ENCODE measurements at places on chromosomes 4 and X.

DNA sequence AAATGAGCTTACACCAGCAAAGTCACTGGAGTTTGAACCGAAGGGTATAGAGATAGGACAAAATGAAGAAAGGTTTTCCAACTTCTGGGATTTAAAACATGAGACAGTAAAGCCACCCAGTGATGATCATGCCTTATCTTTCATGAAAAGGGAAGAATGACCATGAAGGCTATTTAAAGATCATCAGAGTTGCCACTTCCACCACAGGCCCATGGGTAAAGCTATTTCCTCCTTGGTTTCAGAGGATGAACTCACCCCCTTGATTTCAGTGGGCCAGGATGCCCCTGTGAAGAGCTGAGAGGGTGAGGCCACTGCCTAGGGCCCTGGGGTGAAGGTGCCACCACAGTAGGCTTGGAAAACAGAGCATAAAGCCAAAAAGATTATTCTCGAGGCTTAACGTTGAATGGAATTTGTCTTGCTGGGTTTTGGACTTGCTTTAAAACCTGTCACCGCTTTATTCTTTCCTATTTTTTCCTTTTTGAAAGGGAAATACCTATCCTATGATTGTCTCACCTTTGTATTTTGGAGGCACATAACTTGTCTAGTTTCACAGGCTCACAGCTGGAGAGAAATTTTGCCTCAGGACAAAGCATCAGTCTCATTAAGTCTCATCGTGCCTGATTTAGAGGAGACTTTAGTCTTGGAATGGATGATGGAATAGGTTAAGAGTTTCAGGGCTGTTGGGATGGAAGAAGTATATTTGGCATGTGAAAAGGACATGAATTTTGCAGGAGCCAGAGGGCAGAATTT is 254.0 kb downstream of the SNCA start:
- H3K4me3 ChIP-seq, result no peak overlapping the region
- H3K36me3 ChIP-seq, result no peaks in the 10 kb centered on the region
- no peak overlapping the region for H3K27ac ChIP-seq
- DNase-seq, result no peak
- H3K27me3 ChIP-seq, result no peaks in the 10 kb centered on the region
- no peaks in the 10 kb centered on the region for H3K4me1 ChIP-seq

GRCh38 chrX:135923353-135923752 is 29.8 kb downstream of the SAGE1 start:
- no peaks in the 10 kb centered on the region for H3K36me3 ChIP-seq
- no peak for DNase-seq
- no peak overlapping the region for H3K4me3 ChIP-seq
- no peaks in the 10 kb centered on the region for H3K27me3 ChIP-seq

DNA sequence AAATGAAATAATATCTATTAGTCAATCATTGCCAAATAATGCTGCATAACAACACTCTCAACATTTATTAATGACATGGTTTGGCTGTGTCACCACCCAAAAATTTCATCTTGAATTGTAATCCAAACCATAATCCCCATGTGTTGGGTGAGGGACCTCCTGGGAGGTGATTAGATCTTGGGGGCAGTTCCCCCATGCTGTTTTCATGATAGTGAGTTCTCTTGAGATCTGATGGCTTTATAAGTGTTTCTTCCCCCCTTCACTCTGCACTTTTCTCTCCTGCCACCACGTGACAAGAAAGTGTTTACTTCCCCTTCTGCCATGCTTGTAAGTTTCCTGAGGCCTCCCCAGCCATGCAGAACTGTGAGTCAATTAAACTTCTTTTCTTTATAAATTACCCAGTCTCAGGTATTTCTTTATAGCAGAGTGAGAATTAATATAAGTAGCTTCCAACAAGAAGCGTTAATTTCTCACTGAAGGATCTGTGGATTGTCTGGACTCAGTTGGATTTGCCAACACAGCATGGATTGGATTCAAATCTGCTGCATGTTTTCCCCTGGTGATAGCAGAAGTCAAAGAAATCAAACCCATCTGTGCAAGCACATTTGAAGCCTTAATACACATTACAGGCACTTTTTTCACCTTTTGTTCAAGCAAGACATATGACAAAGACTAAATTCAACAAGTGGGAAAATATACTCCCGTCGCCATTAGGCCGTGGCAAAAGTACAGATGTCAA is 216.6 kb downstream of the PDGFC start:
- H3K27ac ChIP-seq, result no peak overlapping the region
- no peaks in the 10 kb centered on the region for H3K4me1 ChIP-seq
- H3K36me3 ChIP-seq, result no peaks in the 10 kb centered on the region
- DNase-seq, result no peak

DNA sequence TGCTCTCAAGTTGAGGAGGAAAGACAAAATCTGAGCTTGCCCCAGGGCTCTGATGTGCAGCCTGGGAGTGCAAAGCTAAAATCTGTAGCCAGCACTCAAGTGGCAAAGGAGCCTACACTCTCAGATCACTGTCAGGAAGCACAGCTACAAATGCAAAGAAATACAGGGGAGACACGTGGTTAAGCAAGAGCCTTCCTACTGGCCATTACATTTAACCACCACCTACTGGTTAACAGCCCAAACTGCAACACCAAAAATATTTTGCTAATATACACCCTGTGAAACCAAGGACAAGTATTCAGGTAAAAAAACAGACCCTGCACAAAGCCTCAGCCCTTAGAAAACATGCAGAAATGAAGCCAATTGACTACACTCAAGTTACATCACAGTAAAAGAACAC is 170.4 kb upstream of the FGF16 start:
- H3K4me3 ChIP-seq, result no peak overlapping the region
- H3K27ac ChIP-seq, result no peak overlapping the region
- H3K4me1 ChIP-seq, result no peaks in the 10 kb centered on the region
- H3K36me3 ChIP-seq, result no peaks in the 10 kb centered on the region

GRCh38 chr4:3228881-3229280 is 20.1 kb upstream of the MSANTD1 start:
- peak overlapping the region; percentile 51 for H3K4me3 ChIP-seq
- peaks cover 85% of the 10 kb centered on the region for H3K36me3 ChIP-seq
- no peaks in the 10 kb centered on the region for H3K4me1 ChIP-seq
- DNase-seq, result no peak
- no peaks in the 10 kb centered on the region for H3K27me3 ChIP-seq
- no peak overlapping the region for H3K27ac ChIP-seq

GRCh38 chr4:181468451-181468850 is 774.8 kb upstream of the TENM3 start:
- no peaks in the 10 kb centered on the region for H3K4me1 ChIP-seq
- H3K4me3 ChIP-seq, result no peak overlapping the region
- DNase-seq, result no peak
- no peak overlapping the region for H3K27ac ChIP-seq
- H3K27me3 ChIP-seq, result no peaks in the 10 kb centered on the region

GRCh38 chr4:78780093-78780492 is 3.9 kb downstream of the BMP2K start:
- no peak for DNase-seq
- H3K27ac ChIP-seq, result no peak overlapping the region
- no peaks in the 10 kb centered on the region for H3K36me3 ChIP-seq

DNA sequence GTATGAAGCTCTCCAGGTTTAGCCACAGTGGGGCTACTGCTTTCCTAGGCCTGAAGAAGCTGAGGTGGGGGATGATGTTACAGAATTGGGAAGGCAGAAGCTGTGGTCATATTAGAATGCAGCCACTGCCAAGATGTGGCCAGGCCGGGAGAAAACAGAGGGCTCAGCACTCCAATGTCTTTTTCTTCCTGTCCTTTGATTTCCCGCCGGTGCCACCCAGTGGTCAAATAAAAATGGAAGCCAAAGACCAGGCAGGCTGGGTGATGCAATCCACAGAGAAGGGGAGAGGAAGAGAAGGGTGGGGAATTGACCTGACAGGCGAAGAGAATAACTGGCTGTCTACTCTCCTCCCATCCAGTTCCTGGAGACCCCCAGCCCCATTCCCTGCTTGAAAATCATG is 94.9 kb upstream of the SHISA3 start:
- H3K27ac ChIP-seq, result no peak overlapping the region
- H3K36me3 ChIP-seq, result no peaks in the 10 kb centered on the region
- H3K4me3 ChIP-seq, result no peak overlapping the region
- H3K4me1 ChIP-seq, result no peaks in the 10 kb centered on the region
- no peaks in the 10 kb centered on the region for H3K27me3 ChIP-seq

DNA sequence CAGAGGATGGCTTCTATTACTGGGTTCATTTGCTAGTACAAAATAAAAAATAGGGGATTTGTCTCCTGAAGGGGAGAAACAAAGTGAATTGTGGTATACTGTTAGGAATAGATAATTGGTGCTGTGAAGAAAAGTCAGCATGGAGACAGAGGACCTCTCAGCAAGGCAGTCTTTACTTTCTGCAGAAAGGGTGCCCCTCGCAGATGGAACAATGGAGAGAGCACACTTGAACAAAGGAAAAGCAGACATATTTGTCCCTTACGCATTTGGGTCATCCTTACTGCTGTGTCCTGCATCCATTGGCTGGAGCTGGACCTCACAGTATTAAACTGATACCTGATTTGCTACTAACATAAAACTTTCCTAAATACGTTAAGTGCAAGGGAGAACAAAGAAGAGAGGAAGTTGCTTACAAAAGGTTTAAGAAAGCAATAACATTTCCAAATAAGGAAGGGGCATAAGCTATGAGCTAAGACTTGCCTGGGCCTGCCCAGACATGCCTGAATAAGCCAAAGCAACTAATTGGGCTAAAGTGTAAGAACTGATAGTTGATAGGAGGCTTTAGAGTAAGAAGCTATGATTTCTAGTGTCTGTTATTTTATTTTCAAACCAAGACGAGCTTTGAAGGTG is 83.8 kb downstream of the CCKAR start:
- no peaks in the 10 kb centered on the region for H3K27me3 ChIP-seq
- peaks cover 3% of the 10 kb centered on the region for H3K36me3 ChIP-seq
- no peak overlapping the region for H3K27ac ChIP-seq
- no peak overlapping the region for H3K4me3 ChIP-seq

GRCh38 chr4:117375101-117375500 is 289.7 kb upstream of the TRAM1L1 start:
- DNase-seq, result no peak
- H3K4me3 ChIP-seq, result no peak overlapping the region
- H3K27ac ChIP-seq, result no peak overlapping the region
- no peaks in the 10 kb centered on the region for H3K27me3 ChIP-seq

DNA sequence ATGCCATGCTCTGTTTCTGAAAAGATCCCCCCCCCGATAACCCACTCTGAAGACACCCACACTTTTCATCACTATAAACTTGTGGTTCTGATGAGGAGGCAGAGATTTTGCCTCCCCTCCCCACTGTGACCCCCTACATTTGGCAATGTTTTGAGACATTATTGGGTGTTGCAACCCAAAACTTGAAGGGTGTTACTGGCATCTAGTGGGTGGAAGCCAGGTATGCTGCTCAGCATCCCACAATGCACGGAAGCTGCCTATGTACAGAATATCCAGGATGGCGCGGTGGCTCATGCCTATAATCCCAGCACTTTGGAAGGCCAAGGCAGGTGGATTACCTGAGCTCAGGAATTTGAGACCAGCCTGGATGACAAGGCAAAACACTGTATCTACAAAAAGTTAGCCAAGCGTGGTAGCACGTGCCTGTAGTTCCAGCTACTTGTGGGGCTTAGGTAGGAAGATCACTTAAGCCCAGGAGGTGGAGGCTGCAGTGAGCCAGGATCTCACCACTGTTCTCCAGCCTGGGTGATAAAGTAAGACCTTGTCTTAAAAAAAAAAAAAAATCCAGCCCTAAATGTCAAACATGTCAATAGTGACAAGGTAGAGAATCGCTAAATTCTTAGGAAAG is 87.3 kb downstream of the SCD5 start:
- H3K27ac ChIP-seq, result no peak overlapping the region
- no peak overlapping the region for H3K4me3 ChIP-seq
- H3K27me3 ChIP-seq, result no peaks in the 10 kb centered on the region

GRCh38 chr4:52658641-52659000 is 480 bp downstream of the USP46 start:
- H3K4me1 ChIP-seq, result peaks cover 14% of the 10 kb centered on the region
- peak overlapping the region; percentile 81 for H3K27ac ChIP-seq
- H3K36me3 ChIP-seq, result no peaks in the 10 kb centered on the region
- no peak for DNase-seq

DNA sequence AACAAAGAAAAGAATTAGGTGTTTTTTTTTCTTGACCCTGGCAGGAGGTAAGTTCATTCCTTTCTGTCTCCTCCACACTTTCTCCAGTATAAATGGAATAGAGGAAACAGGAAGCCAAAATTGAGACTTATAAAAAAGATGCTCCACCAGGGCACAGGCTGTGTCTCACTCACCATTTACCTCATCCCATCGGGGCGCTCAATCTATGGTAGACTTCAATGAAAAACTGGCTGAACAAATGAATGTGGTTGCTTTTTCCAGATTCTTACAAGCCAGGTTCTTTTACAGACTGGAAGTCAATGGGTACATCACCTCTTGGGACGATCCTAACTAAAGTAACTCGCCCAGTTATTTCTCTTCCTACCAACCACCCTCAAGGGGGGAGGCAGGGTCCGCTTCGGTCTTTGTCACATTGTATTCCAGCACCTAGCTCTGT is 685 bp downstream of the COMMD8 start:
- H3K36me3 ChIP-seq, result no peaks in the 10 kb centered on the region
- peaks cover 2% of the 10 kb centered on the region for H3K4me1 ChIP-seq
- H3K27me3 ChIP-seq, result no peaks in the 10 kb centered on the region
- H3K27ac ChIP-seq, result peak overlapping the region; percentile 91
- H3K4me3 ChIP-seq, result peak overlapping the region; percentile 91
- DNase-seq, result no peak

GRCh38 chr4:15018361-15018760 is 16.1 kb downstream of the CPEB2 start:
- H3K4me3 ChIP-seq, result no peak overlapping the region
- DNase-seq, result no peak
- H3K4me1 ChIP-seq, result peaks cover 2% of the 10 kb centered on the region
- no peaks in the 10 kb centered on the region for H3K36me3 ChIP-seq

- DNase-seq, result no peak
- H3K4me3 ChIP-seq, result no peak overlapping the region
- peaks cover 4% of the 10 kb centered on the region for H3K4me1 ChIP-seq
- H3K27me3 ChIP-seq, result no peaks in the 10 kb centered on the region
Observed at GRCh38 chr4:105369988-105370387, 103.9 kb downstream of the PPA2 start.

GRCh38 chr4:131296192-131296591 is 1852.9 kb upstream of the PCDH10 start:
- H3K27me3 ChIP-seq, result no peaks in the 10 kb centered on the region
- H3K4me1 ChIP-seq, result no peaks in the 10 kb centered on the region
- H3K4me3 ChIP-seq, result no peak overlapping the region

GRCh38 chr4:24656906-24657305 is 72.6 kb upstream of the DHX15 start:
- peaks cover 3% of the 10 kb centered on the region for H3K4me1 ChIP-seq
- no peak overlapping the region for H3K4me3 ChIP-seq
- DNase-seq, result peak; percentile 85
- no peaks in the 10 kb centered on the region for H3K36me3 ChIP-seq
- H3K27me3 ChIP-seq, result no peaks in the 10 kb centered on the region

- H3K4me1 ChIP-seq, result no peaks in the 10 kb centered on the region
- H3K27me3 ChIP-seq, result no peaks in the 10 kb centered on the region
- DNase-seq, result no peak
- no peak overlapping the region for H3K4me3 ChIP-seq
- H3K27ac ChIP-seq, result no peak overlapping the region
Observed at GRCh38 chr4:165433529-165433928, 54.7 kb downstream of the CPE start.

GRCh38 chrX:19156186-19156585 is 33.9 kb upstream of the ADGRG2 start:
- H3K27me3 ChIP-seq, result no peaks in the 10 kb centered on the region
- H3K4me3 ChIP-seq, result no peak overlapping the region
- no peaks in the 10 kb centered on the region for H3K4me1 ChIP-seq
- no peak overlapping the region for H3K27ac ChIP-seq
